ENCODE measurements at places on chromosomes 1 and 21.

GRCh38 chr1:2237773-2238172, 9.7 kb downstream of the SKI start:
- no peak for DNase-seq

GRCh38 chr1:155897746-155898145, 13.4 kb downstream of the RIT1 start:
- no peak for DNase-seq

- no peak for DNase-seq
Observed at GRCh38 chr1:84096176-84096575, 47.9 kb upstream of the PRKACB start.

- DNase-seq, result no peak
Observed at GRCh38 chr1:150420560-150421265, 56.8 kb downstream of the RPRD2 start.

DNA sequence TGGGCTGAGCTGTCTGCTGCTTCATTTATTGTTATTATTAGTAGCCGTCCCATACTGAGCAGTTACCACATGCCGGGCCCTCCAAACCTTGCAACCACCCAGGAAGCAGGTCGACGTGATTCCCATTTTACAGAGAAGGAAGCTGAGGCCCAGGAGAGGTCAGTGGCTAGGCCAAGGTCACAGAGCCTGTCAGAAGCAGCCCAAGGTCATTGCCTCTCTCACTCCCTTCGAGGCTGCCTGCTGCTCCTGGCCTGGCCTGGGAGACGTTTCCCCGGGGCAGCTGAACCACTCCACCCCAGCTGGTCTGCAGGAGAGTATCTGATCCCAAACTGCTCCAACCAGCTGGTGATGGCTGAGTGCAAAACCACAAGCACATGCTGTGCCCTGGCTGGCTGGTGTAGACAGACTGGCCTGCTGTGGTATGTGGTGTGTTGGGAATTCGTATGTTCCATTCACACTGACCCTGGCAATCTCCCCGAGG, 6.5 kb downstream of the PADI4 start:
- DNase-seq, result no peak

- DNase-seq, result no peak
Observed at GRCh38 chr1:227733751-227734545, 1.2 kb downstream of the JMJD4 start.

GRCh38 chr1:8520483-8520966, 202.6 kb downstream of the SLC45A1 start:
- DNase-seq, result no peak

DNA sequence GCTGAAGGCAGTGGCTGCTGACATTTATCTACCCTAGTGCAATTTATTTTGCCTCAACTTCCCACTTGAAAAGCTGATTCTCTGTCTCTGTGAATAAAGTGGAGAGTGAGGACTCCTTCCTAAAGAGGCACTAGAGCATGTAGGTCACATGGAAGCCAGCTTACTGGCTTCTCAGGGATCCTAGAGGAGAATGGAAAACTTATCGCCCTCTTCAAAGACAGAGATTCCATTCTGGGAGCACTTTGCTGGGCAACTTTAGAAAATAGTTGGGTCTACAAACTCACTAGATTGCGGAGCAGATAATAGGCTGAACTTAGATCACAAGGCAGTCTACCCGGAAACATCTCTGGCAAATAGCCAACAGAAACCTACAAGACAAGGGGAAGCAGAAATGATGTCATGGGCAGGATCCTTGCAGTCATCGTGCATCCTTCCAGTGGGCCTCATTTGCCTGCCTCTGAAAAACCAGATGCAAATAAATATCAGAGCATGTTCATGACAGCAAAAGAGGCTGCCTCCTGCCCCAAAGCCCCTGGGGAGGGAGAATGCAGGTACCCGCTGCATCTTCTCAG, 104.8 kb upstream of the BARHL2 start:
- no peak for DNase-seq

GRCh38 chr21:17089091-17089491, 423.8 kb upstream of the CXADR start:
- DNase-seq, result no peak

- no peak for DNase-seq
Observed at GRCh38 chr1:234550341-234551031, 59.5 kb downstream of the IRF2BP2 start.
